ENCODE measurements at places on chromosomes 12 and 14.

- peak; percentile 55 for DNase-seq
Measured at GRCh38 chr14:62443796-62444195, 601.5 kb downstream of the KCNH5 start.

- DNase-seq: no peak
Measured at GRCh38 chr12:122909442-122910288, 13.7 kb upstream of the VPS37B start.

GRCh38 chr12:32365473-32366064, 33.8 kb upstream of the FGD4 start:
- peak; percentile 92 for DNase-seq

- no peak for DNase-seq
Measured at GRCh38 chr14:60845523-60845922, 111.0 kb downstream of the MNAT1 start.

DNA sequence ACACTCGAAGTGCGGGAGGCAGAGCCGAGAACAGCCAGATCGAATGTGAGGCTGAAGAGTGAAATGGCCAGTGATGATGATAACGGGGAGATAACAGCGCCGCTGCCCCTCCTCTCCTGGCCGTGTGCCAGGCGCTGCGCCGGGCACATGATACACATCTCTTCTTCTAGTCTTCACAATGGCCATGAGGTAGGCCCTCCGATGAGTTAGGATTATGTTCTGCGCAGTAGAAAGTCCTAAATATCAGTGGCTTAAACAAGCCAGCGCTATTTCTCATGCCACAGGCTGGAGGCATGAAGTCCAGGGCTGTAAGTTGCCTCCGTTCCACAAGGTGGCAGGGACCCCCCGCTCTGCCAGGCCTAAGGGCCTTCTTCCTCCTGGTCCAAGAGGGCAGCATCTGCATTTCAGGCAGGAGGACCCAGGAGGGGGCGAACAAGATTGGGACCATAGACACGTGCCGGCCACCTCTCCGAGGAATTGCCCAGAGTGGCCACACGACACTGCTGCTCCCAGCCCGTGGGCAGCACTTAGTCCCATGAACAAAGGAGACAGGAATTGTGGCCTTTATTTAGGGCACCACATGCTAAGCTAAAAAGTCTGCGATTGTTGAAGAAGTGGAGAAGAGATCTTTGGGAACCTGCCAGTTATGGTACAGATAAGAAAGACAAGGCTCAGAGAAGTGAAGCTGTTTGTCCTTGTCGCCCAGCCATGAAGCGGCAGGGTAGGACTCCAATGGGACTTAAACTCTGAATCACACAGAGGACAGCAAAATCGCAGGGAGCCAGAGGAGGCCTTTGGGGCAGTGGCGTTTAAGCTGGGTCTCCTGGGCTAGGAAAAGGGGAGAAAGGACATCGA, 10.9 kb upstream of the HVCN1 start:
- DNase-seq: no peak

- DNase-seq: no peak
Measured at GRCh38 chr12:125509195-125509594, 444.0 kb downstream of the AACS start.

DNA sequence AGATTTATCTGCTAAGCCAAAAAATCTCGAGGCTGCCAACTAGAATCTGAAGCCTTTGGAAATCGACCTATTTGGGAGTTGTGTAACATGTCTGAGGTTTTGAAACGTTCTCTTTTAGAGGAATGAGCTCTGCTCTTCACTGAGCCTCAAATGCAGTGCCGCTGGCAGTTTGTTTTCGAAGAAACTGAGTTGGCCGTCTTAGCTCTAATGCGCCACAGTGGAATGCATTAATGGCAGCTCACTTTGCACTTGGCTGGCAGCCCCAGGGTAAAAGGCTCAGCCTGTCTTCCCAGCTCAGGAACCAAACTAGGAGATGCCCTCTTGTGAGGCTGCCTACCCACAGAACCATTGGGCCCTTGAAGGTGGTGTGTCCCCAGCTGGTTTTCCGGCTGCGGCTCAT, 53.8 kb downstream of the SFSWAP start:
- no peak for DNase-seq

DNA sequence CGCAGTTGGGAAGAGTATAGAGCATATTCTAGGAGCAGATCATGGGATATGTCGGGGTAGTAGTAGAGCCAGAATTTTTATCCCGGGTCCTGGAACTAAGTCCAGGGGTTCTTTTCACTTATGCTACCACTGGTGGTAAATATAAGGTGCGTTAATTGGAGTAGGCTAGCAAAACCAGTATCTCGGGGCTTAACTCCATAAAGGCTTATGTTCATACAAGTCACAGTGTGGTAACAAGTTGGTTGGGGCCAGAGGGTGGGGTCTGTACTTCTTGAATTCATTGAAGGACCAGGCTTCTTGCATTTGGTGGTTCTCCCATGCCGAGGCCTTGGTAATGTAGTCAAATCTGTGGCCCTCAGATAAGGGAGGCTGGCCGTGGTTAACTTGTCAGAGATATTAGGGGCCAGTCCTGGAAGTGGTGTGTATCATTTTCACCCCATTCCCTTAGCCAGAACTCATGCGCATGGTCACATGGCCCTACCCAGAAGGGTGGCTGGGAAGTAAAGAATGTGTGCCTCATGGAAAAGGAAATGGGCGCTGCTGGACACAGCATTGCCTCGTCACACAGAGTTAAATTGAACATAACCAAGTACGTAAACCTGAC, 1.5 kb upstream of the ZNF641 start:
- DNase-seq: no peak

Data from choroid plexus epithelial cell (primary cell).